ENCODE measurements at places on chromosomes 1 and 21. TPM values are rescaled to one million over a fixed set of nuclear protein-coding genes. Genes with fewer than 3 reads are reported as not detected.

- DNase-seq, result no peak
Observed at GRCh38 chr1:157367091-157367739, 185.1 kb downstream of the FCRL5 start.

The CLDN8 gene
- polyA plus RNA-seq, result not detected

- no peak for DNase-seq
Observed at GRCh38 chr1:72100771-72101170, 181.6 kb downstream of the NEGR1 start.

The RBP7 gene
- not detected for polyA plus RNA-seq

GRCh38 chr1:42783092-42783491 is 1.7 kb upstream of the TMEM269 start:
- DNase-seq, result no peak

The GPR61 gene
- not detected for polyA plus RNA-seq

The SPRR3 gene
- polyA plus RNA-seq, result not detected

- DNase-seq, result no peak
Observed at GRCh38 chr1:4674117-4674516, 19.7 kb downstream of the AJAP1 start.

DNA sequence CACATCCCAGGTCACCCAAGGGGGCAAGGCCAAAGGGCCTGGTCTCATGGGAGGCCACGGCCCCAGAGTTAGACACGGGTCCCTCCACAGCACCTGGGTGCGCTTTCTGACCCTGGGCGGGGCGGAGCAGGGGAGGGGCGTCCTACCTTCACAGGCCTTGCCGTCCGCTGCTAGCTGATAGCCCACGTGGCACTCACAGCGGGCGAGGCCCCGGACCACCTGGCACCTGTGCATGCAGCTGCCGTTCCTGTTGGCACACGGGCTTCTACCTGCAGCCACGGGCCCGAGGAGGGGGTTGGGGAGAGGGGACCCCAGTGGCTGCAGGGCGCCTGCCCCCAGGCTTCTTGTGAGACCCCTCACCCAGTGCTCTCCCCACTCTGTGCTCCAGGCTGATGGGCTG is 59.9 kb downstream of the ARHGEF16 start:
- DNase-seq, result no peak

- DNase-seq, result no peak
Observed at GRCh38 chr1:21550097-21550496, 40.9 kb downstream of the ALPL start.

DNA sequence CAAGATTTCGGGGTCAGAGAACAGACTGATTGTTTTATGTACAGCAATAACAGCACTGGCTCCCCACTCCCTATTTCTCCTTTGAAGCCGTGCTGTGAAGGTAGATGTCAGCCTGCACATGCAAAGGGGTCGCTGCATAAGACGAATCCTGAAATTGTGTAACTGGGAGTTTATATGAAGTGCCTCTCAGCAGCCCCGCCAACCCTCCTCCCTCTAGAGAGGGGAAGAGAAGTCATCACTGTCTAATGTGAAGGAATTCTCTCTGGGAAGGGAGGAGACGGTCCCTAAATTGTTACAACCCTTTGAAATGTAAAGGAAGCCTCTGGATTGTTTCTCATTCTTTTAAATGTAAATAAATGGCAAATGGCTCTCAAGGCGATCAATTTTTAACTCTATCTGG is 545.3 kb downstream of the PLA2G4A start:
- DNase-seq, result no peak

The DOCK7 gene
- polyA plus RNA-seq, result 5.1 TPM

The PBX1 gene
- polyA plus RNA-seq, result not detected

The CD1B gene
- polyA plus RNA-seq, result 0.17 TPM

- no peak for DNase-seq
Observed at GRCh38 chr1:31366796-31367195, 6.1 kb downstream of the FABP3 start.

GRCh38 chr1:117633068-117633345 is 27.2 kb downstream of the TENT5C start:
- no peak for DNase-seq

The GADD45A gene
- 11.6 TPM for polyA plus RNA-seq

The CFHR3 gene
- not detected for polyA plus RNA-seq

The YRDC gene
- polyA plus RNA-seq, result 17.1 TPM

DNA sequence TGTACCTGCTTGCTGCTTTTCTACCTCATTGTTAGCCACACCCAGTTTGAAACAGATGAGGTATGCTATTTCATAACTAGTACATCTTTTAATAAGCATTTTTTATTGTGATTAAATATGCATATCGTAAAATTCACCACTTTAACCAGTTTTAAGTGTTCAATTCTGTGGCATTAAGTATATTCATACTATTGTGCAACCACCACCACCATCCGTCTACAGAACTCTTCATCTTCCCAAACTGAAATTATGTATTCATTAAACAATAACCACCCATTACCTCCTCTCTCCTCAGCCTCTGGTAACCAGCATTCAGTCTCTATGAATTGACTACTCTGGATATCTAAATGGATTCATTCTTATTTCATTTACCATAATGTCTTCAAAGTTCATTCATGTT is 20.1 kb downstream of the DR1 start:
- no peak for DNase-seq

Data from B cell (primary cell).